Kasumi-1 (cell line): ENCODE measurements at places on chromosomes 12 and 14.

DNA sequence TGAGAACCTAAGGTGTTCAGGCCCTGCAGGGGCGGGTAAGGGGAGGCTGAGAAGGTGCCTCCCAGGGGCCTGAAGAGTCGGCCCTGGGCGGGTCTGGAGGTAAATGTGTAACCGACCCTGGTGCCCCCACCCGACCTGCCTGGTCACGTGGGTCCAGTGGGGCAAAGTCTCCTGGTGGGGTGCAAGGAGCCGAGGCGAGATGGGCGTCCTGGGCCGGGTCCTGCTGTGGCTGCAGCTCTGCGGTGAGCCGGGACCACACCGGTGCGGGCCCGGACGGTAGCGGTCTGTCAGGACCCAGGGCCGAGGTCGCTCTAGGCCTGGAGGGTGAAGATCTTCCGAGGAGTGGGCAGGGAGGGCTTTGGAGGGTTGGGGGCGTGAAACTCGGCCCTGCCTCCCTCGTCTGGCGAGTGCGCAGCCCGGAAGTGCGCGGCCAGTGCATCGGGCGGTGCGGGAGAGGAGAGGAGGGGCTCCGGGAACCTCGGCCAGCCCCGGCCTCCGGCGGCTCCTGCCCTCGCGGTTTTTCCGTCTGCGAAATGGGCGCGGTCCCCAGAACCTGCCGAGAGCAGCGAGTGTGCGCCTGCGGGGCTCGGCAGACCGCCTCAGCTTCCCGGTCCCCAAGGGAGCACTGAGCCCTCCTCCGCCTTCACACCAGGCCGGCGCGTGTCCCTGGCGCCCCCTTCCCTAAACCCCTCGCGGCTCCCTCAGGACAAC is at the start of gene AMN:
TSS of gene AMN (plus strand) at position 174 of the 711 bp plus-strand sequence. CDS start at position 200, 26 bp downstream.
- no peak for DNase-seq

DNA sequence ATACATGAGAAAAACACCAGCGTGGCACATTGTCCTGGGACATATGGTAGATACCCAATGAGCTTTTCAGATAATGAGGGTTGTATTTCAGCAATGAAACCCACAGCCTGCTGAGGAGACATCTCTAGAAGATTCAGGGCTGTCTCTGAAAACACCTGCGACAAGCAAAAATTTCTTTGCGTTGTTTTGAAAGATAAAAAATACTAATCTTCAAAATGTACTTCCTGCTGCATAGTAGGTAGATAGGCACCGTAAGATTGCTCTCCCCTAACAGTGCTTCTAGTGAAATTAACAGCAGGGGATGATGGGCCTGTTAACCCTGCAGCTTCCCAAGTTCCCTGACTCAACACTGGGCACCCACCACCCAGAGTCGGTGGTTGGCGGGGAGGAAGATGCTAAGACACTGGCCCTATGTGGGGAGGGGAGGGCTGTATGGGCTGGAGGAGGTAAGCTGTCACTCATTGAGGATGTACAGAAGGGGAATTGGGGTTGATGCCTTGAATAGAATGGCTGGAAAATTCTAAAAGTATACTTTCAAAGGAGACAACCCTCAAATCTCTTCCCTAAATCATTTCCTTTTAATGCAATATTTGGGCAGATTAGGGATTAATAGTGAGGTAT is 20.0 kb downstream of the ZFP36L1 start:
- DNase-seq: no peak

GRCh38 chr12:113162102-113163029 is 12.8 kb downstream of the CFAP73 start:
- DNase-seq: no peak

GRCh38 chr12:109053382-109054123 is 1.2 kb downstream of the USP30 start:
- DNase-seq: no peak

DNA sequence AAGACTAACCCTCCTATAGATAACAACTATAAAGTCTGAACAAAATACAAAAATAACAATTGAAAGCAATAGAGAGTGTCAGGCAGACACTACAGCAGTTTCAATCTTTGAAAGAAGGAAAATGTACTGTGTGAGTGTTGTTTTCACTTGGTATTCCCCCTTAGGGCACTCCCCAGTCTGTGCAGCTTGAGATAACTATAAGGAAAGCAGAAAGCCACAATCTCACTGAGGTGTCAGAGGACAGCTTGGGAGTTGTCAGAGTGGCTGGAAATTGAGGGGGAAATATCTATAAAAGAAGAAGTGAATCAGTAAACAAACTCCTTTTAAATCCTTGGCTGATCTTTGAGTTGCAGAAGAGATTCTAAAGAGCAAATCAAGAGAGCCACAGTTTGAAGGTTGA is 364.8 kb downstream of the NELL2 start:
- no peak for DNase-seq

DNA sequence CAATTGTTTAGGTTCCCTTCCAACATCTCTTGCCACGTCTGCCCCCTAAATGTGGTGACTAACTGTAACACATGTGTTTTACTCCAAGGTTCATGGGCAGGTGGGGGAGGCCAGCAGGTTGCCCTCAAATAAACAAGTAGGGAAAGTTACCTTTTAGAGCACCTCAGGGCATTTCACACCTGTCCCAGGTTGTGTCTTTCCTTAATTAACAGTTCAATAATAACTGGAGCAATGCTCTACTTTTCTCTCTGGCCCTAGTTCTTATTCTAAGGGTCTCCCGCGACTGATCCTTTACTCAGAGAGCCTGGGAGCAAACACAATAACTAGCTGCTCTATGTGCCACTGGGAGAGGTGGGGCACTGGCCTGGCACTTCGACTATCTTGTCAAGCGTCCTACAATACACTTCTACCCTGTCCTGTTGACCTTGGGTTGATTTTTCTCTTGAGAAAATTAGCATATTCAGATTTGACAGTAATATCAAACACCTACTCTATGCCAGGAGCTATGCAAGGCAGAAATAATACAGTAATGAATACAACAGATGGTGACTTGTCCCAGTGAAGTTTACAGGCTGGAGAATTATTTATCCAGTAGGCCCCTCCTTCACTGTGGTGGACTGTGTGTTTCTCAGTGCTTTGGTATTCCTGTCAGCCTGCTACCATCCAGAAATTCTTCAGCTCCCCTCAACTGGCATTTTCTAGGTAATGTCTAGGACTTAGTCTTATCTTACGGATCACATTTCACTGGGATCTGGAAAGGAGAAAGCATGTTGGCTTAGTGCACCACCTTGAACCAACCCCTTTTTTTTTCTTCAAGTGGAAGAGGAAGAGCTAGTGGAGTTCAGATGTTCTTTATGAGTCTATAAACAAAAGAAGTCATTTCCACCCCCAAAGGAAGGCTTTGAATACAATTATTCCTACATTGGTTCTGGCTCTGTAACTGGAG is 202.6 kb downstream of the CRADD start:
- DNase-seq: no peak

GRCh38 chr12:132243596-132244310 is 85.6 kb downstream of the GALNT9 start:
- no peak for DNase-seq

- DNase-seq: peak; percentile 82
Measured at GRCh38 chr12:23049180-23049579, 424.2 kb downstream of the ETNK1 start.
